ENCODE measurements at places on chromosomes 12 and 14. TPM values are rescaled to one million over a fixed set of nuclear protein-coding genes. Genes with fewer than 3 reads are reported as not detected.
A peak's percentile ranks its signal among the peaks of the same experiment; 100 is the strongest.

DNA sequence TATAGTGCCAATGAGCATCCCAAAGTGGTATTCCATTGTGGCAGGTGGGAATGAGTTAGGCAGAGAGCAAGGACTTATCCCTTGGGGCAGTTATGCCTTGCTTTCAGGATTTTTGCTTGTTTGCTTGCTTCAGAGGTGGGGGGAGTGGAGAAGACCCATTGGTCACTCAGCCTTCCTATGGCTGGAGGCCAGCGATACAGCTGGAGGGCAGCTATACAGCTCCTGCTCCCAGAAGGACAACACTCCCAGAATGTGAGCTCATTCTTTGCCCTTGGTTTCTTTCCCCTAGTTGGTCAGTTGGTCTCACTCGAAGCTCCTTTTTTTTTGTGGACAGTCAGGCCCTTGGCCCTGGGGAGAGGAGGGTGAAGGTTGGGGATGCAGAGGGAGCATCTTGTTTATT lies 14.5 kb downstream of the KRT83 start:
- no peak for DNase-seq

DNA sequence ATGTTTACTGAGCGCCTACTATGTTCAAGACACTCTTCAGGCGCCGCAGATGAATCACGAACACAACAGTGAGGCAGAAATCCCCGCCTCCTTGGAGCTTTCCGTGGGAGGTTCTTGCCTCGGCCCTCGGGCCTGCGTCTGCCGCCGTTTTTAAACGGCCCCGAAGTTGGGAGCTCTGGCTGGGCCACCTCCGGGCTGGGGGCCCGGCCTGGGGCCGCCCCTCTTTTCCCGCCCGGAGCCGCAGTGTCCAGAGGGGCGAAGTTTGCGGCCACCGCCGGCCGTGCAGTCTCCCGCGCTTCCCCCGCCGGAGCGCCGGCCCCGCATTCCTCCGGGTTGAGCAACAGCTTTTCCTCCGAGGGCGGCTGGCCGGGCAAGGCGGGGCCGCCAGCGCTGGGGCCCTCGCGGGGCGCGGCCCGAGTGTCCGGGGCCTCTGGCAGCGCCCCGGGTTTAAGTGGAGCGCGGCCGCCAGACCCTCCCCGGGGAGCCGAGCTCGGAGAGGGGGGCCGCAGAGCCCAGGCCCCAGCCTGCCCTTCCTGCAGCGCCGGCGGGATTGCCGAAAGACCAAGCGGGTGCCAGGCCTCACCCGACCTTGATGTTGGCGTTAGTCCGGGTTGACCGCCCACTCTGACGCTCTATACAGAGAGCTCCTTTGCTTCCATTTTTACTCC lies 18.7 kb upstream of the CTDSP2 start:
- peak; percentile 75 for DNase-seq

GRCh38 chr12:65811968-65812700 lies 12.1 kb upstream of the HMGA2 start:
- DNase-seq, result no peak

GRCh38 chr12:121530600-121531355 lies 50.0 kb downstream of the KDM2B start:
- DNase-seq, result peak; percentile 81

PPFIA2 gene
- 1.8 TPM for total RNA-seq

- no peak for DNase-seq
Observed at GRCh38 chr12:112151766-112152541, 26.6 kb downstream of the TRAFD1 start.

INHBC gene
- 0.13 TPM for total RNA-seq

Data from HT1080 (cell line).